ENCODE measurements at places on chromosomes 12 and 14.

GRCh38 chr12:46659032-46659650 is 166.7 kb downstream of the SLC38A4 start:
- DNase-seq: no peak

GRCh38 chr14:78530078-78530477 is 359.9 kb downstream of the NRXN3 start:
- DNase-seq: no peak

DNA sequence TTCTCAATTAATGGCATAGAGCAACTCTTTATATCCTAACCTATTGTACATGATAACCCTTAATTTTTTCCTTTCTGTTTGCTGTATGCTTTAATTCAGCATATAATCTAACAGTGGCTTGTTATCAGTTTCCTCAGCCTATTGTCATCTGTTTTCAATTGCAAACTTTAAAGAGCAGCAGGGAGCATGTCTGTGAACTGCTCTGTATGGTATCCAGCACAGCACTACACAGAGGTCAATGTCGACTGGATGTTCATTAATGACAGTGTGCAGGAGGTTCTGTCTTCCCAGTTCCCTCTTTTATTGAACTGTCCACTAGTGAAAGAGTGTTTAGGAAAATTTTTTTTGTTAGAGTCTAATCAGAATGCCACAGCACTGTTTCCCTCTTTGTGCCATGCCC is 609.1 kb downstream of the SOX5 start:
- DNase-seq: no peak

GRCh38 chr12:114508529-114509129 is 102.7 kb upstream of the TBX5 start:
- DNase-seq: peak; percentile 86

DNA sequence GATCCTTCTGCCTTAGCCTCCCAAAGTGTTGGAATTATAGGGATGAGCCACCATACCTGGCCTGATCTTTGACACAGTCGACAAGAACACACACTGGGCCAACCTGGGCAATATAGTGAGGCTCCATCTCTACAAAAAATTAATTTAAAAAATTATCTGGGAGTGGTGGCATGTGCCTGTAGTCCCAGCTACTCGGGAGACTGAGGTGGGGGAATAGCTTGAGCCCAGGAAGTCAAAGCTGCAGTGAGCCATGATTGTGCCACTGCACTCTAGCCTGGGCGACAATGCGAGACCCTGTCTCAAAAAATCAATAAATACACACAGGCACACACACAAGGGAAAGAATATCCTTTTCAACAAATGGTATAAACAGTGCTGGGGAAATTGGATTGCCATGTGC is 6.1 kb upstream of the OS9 start:
- no peak for DNase-seq

DNA sequence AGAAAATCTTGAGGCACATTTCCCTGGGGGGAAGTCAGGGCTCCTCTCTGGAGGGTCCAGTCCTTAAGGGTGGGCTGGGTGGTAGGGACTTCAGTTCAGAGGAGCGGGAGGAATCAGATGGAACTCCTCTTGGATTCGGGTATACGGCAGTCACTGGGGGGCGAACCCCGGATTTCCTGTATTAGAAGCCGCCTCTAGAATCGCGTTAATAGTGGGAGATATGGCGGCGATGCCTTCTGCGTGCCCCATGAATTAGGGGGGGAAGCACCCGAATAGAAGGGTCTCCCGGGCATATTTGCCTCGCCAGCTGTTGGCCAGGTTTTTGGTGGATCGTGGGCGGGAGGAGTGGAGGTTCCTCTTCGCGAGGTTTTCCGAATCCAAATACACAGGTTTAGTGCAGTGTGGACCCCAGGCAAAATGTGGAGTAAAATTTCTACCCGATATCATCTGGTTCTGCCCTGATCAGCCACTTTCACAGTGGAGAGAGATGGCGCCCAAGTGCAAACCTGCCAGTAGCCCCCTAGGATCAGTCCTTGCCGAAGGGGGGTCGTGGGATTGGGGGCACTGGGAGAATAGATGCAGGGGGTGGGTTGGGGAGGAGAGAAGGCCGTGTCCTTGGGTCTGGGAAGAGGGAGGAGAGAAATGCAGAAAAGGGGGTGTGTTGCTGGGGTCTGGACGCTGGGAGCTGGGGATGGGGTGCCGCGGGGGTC is 628 bp downstream of the MEG3 start:
- no peak for DNase-seq

DNA sequence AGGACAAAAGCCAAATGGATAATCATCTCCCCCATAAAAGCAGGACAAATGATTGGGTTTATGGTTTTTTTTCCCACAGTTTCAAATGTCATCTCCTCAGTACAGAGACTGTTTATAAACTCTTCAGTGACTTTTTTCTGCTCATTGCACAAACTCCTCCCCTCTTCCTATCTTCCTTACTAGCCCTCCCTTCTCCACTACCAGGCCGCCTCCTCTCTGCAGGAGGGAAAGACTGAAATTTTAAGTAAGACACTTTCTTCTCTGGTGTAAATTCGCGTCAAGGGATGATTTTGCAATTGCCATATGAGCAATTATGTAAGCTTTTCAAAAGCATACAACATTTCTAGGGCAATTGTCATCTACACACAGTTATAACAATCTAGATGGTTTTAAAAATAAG is 37.0 kb downstream of the BTG1 start:
- no peak for DNase-seq

GRCh38 chr14:55142466-55142865 is 13.4 kb downstream of the LGALS3 start:
- no peak for DNase-seq
